IMR-90 (cell line): ENCODE measurements at places on chromosomes 2 and 18. TPM values are rescaled to one million over a fixed set of nuclear protein-coding genes. Genes with fewer than 3 reads are reported as not detected.

TCF4 gene
- polyA plus RNA-seq, result 29.0 and 30.0 TPM in 2 replicates

CXCR4 gene
- not detected in 2 replicates for polyA plus RNA-seq

SIX3 gene
- polyA plus RNA-seq, result not detected in 2 replicates

CRACDL gene
- polyA plus RNA-seq, result not detected in 2 replicates

FBXO48 gene
- polyA plus RNA-seq, result 0.37 and 0.43 TPM in 2 replicates

FTCDNL1 gene
- 0.21 TPM in 1 of 2 replicates, not detected in the other for polyA plus RNA-seq

BBS5 gene
- 4.1 and 4.4 TPM in 2 replicates for polyA plus RNA-seq

MARCO gene
- polyA plus RNA-seq, result not detected in 2 replicates

CPLX4 gene
- polyA plus RNA-seq, result not detected in 2 replicates

CASP10 gene
- 0.12 and 0.13 TPM in 2 replicates for polyA plus RNA-seq

ZBTB7C gene
- not detected in 2 replicates for polyA plus RNA-seq

CDK5R2 gene
- not detected in 2 replicates for polyA plus RNA-seq

MBP gene
- polyA plus RNA-seq, result 0.72 and 0.75 TPM in 2 replicates

ASPRV1 gene
- polyA plus RNA-seq, result 0.09 and 0.14 TPM in 2 replicates

PLGLB1 gene
- polyA plus RNA-seq, result 0.19 and 0.26 TPM in 2 replicates

TLX2 gene
- polyA plus RNA-seq, result not detected in 2 replicates

MAP3K19 gene
- not detected in 2 replicates for polyA plus RNA-seq

CD207 gene
- polyA plus RNA-seq, result not detected in 2 replicates
